NCI-H1417 (cell line): ENCODE measurements at places on chromosomes 5 and 9.

DNA sequence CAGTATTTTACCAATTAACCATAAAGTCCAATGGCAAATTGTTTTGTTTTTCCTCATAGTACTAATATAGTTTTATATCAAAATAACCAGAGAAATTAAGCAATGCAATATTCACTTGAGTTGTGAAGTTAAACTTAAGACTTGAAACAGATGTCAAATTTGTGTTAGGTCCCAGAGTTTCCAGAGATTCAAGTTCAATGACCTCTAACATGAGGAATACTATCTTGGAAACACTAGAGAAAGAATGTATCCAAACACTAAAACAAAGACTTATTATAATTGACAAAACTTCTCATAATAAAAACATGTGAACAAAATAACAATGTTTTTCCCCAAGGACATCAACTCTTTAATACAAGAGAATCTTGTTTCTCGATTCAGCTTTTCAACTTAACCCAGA, 18.0 kb downstream of the SUSD1 start:
- DNase-seq = no peak

GRCh38 chr9:9914174-9914573, 698.6 kb downstream of the PTPRD start:
- DNase-seq = no peak

- no peak for DNase-seq
Measured at GRCh38 chr9:137170486-137171148, 766 bp upstream of the LRRC26 start.

- DNase-seq = no peak
Measured at GRCh38 chr5:143749581-143750205, 62.3 kb upstream of the HMHB1 start.

GRCh38 chr5:133234911-133235310, 183.1 kb downstream of the HSPA4 start:
- DNase-seq = no peak

DNA sequence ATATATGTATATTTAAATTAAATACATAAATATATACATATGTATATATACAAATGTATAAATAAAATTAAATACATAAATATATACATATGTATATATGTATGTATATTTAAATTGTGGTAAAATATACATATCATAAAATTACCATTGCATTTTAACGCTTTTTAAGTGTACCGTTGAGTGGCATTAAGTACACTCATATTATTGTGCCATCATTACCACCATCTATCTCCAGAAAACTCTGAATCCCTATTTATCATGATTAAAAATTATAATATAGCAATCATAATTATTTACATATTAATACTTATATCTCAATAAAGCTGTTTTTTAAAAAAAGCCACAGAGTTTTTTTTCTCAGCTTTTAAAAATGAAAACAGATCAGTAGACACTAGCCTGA, 27.1 kb upstream of the VCAN start:
- no peak for DNase-seq

- DNase-seq = no peak
Measured at GRCh38 chr9:75892216-75892911, 1.9 kb downstream of the PCSK5 start.

DNA sequence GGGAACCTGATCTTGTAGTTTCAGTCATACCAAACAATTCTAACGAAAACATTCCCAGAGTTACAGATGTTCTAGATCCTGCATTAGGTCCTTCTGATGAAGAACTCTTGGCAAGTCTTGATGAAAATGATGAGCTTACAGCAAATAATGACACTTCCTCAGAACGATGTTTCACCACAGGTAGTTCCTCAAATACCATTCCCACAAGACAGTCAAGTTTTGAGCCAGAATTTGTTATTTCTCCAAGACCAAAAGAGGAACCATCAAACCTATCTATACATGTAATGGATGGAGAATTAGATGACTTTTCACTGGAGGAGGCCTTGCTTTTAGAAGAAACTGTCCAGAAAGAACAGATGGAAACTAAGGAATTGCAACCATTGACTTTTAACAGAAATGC, 21.0 kb downstream of the RMI1 start:
- no peak for DNase-seq

DNA sequence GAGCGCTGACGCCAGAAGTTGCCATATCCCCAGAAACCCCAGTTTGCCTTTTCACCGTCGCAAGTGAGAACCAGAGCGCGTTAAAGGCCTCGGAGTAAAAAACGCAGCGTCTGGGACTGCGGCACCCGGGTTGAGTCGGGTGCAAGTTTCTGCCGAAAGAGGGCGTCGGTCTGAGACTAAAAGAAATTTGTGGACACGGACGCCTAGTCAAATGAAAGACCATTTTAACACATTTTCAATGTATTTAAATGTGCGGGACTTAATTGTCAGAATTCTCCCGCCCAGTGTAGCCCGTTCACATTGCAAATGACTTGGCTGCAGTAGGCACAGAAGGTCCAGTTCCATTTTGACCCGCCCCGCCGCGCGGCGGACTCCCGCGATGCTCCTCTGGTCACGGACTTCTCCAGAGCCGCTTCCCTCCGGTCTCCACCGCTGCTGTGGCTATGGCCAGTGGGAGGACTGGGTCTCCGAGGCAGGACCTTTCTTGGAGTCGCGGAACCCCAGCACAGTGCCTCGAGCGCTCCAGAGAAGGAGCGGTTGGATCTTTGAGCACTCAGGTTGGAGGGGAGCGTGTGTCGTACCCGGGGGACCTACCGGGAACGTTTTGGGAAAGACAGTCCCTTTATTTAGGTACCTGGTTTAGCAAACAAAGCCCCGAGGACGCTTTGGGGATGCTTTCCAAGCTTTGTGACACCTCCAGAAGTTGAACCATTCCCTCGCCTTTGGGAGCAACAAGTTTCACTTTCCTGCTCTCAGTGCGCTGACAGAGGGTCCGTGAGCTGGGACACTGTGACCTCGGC, 1.2 kb upstream of the NPR3 start:
- peak; percentile 76 for DNase-seq

DNA sequence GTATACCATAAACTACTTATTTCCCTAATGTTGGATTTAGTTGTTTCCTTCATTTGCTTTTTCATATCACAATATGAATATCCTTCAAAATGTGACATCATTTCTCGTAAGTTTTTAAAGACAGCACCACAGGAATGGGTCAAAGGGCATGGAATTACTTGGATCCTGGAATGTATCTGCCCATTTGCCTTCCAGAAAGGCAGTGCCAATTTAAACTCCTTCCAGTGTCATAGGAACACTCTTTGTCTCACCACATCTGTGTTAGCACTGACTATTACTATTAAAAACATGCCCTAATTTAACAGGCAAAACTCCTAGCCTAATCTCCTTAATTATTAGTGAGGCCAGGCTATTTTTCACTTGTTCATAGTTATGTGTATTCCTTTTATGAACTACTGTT, 58.0 kb downstream of the SPTLC1 start:
- DNase-seq = no peak

- DNase-seq = no peak
Measured at GRCh38 chr5:119220576-119221197, 135.1 kb upstream of the TNFAIP8 start.

DNA sequence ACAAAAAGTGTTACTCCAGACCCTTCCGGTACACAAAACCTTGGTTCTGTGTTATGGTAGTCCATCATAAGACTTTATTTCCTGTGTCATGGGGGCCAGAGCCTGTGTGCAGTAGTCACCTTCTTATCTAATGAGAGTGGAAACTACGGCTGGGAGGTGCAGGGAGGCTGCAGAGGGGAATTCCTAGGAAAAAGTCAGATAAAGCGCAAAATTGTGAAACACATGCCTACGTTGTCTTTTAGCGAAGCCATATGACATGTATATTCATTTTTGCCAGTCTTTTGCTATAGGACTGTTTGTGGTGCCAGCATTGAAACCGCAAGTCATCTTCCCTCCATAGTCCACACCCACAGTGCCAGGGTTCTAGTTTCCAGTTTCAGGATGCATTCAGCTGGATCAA, 80.7 kb downstream of the PPARGC1B start:
- no peak for DNase-seq

DNA sequence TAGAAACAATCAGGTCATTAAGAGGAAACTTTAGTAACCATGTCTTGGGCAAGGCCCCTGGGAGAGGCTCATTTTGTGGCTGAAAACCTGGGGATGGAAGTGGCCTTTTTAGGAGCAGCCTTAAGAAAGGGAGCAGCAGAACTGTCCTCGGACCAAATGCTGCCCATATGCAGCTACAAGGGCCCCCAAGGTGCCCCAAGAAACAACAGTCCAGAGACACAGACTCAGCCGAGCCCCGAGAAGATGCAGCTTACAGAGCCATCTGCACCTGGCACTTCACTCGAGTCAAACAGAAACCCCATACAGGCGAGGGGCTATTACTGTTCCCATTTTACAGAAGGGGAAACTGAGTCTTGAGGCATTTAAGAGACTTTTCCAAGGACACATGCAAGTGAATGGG, 58.0 kb downstream of the COL23A1 start:
- DNase-seq = no peak

- no peak for DNase-seq
Measured at GRCh38 chr5:53027913-53028312, 38.8 kb downstream of the ITGA2 start.

GRCh38 chr9:36922548-36922947, 111.5 kb downstream of the PAX5 start:
- DNase-seq = no peak

GRCh38 chr9:15370466-15371447, 51.9 kb upstream of the SNAPC3 start:
- peak; percentile 69 for DNase-seq

DNA sequence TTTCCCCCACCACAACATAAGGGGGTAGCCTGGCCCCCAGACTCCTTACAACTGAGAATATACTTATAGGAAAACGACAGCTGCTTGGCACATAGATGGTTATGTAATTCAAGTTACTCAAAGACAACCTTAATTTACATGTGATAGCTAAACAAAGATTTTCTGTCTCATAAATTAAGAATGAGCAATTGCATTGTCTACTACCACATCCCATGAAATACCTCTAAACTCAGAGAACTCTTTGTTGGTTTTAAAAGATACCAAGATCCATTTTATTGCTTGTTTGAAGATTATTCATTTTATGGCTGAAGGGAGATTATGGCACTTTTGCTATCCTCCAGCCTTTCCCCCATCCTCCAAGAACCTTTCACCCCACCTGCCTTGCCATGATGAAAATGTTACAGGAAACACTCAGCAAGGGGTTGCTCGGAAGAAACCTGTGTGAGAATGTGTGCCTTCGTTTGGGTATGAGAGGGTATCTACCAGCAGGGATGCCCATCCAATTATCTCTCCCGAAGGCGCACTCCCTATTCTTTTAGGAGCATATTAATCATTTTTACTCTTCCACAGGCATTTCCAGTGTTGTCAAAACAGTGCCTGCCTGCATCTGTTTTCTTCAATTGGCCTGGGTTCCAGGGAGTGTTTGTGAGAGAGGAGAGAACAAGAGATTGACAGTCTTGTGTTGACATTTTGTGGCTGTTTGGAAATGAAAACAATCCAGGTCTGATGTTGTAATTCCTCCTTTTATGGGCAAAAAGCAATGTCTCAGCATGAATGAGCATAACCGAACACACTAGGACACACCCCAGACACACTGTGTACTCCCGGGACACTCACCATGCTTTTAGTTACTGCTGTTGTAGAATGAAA, 208.0 kb upstream of the ANKRD55 start:
- DNase-seq = no peak

- DNase-seq = no peak
Measured at GRCh38 chr5:165425594-165425993, 1920.2 kb downstream of the MAT2B start.

DNA sequence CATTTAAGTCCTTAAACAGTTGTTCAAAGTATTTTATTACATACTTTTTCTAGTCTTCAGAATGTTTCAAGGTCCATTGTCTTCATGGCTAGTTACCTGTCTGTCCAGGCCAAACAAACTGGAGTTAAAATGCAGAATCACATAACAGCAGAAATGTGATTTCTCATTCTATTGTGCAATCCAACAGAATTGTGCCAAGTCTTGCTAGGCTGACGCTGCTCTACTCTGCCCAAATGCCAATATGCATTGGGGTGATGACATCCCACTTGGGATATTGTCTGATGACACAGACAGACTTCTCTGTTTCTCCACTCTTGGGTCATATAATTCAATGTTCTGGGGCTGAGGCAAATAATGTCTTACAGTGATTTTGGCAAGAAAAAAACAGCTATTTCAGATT, 5.2 kb upstream of the SLC22A5 start:
- no peak for DNase-seq

- no peak for DNase-seq
Measured at GRCh38 chr5:135986401-135986800, 31.6 kb upstream of the LECT2 start.
